ENCODE measurements at places on chromosomes 4 and X.

DNA sequence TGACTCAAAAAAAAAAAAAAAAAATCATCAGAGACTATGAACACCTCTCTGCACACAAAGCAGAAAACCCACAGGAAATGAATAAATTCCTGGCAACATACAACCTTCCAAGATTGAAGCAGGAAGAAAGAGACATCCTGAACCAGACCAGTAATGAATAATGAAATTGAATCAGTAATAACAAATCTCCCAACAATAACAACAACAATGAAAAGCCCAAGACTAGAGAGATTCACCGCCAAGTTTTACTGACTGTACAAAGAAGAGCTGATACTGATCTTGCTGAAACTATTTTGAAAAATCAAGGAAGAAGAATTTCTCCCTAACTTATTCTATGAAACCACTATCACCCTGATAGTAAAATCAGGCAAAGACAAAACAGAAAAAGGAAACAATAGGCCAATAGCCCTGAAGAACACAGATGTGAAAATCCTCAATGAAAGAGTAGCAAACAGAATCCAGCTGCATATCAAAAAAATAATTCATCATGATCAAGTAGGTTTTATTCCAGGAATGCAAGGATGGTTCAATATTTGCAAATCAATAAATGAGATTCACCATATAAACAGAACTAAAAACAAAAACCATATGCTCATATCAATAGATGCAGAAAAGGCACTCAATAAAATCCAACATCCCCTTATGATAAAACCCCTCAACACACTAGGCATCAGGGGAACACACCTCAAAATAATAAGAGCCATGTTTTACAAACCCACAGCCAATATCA, 31.0 kb upstream of the PLK4 start:
- DNase-seq: no peak

DNA sequence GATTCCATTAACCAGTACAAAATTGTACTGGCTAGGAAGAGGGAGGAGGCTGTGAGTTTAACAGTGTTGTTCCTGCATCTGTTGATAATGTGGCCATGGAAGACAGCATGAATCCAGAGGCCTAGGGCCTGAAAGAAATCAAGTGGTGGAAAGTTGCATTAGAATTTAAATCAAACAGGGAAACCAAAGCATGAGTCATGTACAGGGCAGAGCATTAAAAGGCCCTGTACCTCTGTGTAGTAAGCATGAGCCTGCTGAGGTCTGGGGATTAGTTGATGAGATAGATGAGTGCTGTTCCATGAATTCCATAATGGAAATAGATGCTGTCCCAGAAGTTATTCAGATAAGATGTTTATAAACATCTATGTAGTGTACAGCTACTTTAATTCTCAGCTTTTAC, 58.3 kb downstream of the MID1IP1 start:
- no peak for DNase-seq

GRCh38 chrX:77404419-77404818, 42.8 kb upstream of the FGF16 start:
- DNase-seq: peak; percentile 27

GRCh38 chr4:123018396-123018775, 96.0 kb upstream of the NUDT6 start:
- DNase-seq: no peak

- DNase-seq: peak; percentile 61
Observed at GRCh38 chr4:77152421-77152820, 4.6 kb upstream of the CCNG2 start.

DNA sequence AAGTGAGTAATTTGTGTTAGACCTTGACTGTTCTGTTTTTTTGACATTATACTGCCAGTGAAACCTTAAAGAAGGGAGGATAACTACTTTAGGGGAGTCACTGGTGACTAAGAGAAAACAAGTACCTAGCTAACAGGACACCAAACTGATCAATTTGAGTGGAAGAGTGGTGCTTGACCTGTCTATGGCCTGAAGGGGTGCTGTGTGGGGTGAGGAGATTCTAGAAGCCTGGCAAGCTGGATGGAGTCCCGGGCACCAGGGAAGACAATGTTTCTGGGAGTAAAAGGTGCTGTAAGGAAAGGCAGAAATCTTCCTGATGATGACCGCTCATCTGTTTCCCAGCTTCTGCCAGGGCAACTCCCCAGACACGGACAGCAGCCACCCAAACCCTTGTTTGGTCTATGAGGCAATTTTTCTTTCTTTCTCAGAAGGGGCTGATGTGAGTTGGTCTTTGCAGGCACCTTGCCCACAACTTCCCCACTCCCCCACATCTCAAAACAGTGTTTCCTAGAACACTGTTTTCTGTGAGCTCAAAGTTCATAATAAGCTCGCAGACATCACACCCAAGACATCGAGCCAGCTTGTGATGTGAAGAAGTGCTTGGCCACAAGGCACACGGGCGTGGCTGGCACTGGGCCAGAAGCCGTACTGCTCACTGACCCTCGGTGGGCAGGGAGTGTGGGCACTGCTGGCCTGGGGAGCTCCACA, 4.6 kb downstream of the TXK start:
- DNase-seq: peak; percentile 55

- no peak for DNase-seq
Observed at GRCh38 chrX:10111364-10112148, 45.2 kb upstream of the CLCN4 start.

DNA sequence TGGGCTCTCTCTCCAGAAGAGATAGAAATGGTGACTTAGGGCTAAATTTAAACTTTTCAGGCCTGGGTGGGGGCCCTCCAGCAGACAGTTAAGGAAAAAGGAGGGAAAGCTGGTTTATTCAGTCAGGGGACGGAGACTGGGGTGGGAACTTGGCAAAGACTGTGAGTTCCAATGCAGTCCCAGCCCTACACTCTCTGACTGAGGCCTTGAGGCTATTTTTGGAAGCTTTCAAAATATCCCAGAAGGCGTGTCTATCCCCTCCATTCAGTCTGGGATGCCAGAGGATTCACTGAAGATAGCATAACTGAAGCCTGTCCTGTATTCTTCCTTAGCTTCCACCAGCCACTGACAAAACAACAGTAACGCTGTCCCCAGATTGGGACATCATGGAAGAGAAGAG, 32.1 kb upstream of the MSN start:
- DNase-seq: no peak

GRCh38 chrX:25156323-25156722, 140.6 kb upstream of the ARX start:
- no peak for DNase-seq

Data from stomach (tissue), 19 donors.